CD4-positive, alpha-beta T cell treated with Interferon gamma for 1 hour (primary cell): ENCODE measurements at places on chromosomes 12 and 14.

DNA sequence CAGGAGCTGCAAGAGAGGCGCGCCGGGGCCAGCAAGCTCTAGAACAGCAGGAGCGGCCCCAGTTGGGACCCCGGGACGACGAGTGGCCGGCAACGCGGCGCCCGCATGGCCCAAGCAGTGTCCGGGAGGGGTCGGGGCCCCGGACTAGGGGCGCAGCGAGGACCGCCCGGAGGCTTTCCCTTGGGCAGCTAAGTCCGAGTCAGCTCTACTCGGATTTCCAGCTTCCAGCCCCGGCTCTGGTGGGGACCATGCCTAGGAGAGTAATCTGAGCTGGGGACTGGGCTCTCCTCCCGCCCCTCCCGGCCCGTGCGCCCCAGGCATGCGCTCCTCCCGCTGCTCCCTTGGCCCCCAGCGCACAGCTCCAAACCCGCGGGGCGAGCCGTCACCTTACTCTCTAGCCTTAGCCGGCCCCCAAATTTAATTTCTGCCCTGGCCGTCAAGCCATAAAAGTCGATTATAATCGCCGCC is 41.6 kb upstream of the CAPRIN2 start:
- no peak for DNase-seq

DNA sequence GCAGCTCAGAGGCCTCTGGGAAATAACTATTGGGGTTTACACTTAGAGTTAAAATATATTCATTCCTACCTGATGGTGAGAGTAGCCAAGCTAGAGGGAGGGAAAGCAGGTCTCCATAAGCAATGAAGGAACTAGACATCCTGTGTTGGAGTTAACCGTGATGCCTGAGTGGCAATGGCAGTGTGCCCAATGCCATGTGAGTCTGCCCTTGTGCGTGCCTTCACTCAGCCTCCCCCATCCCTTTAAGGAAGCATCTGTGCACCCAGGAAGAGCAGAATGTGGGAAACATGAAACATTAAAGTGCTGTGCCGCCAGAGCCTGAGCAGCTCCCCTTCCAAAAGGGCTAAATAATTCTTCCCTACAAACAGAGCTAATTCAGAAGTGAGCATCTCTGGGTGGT is 76.3 kb downstream of the COX16 start:
- no peak for DNase-seq

DNA sequence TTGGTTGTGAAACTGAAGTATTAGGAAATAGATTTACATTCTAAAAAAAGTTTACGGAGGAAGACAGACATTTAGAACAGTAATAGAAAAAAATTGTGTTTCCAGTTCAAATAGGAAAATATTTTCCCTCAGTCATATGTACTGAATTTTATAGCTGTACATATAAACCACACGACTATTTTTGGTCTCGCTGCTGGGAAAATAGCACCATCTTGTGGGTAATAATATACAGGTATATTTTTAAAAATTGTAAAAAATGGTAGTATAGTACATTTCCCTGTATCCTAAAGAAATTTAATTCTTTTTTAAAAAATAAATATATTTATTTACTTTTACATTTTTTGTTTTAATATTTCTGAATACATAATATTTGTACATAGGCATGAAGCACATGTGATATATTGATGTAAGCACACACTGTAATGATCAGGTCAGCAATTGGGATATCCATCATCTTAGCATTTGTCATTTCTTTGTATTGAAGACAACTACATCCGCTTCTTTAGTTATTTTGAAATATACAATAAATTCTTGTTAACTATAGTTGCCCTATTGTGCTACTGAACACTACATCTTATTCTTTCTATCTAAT is 168.6 kb downstream of the ALX1 start:
- DNase-seq: no peak

DNA sequence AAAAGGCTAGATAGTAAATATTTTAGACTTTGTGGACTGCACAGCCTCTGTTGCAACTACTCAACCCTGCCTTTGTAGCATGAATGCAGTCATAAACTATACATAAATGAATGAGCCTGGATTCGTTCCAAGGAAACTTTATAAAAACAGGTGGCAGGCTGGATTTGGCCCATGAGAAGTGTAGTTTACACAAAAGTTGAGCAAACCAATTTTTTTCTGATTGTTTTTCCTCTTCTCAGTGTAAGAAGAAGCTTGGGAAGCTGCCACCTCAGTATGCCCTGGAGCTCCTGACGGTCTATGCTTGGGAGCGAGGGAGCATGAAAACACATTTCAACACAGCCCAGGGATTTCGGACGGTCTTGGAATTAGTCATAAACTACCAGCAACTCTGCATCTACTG is 9.5 kb downstream of the OAS1 start:
- DNase-seq: no peak

DNA sequence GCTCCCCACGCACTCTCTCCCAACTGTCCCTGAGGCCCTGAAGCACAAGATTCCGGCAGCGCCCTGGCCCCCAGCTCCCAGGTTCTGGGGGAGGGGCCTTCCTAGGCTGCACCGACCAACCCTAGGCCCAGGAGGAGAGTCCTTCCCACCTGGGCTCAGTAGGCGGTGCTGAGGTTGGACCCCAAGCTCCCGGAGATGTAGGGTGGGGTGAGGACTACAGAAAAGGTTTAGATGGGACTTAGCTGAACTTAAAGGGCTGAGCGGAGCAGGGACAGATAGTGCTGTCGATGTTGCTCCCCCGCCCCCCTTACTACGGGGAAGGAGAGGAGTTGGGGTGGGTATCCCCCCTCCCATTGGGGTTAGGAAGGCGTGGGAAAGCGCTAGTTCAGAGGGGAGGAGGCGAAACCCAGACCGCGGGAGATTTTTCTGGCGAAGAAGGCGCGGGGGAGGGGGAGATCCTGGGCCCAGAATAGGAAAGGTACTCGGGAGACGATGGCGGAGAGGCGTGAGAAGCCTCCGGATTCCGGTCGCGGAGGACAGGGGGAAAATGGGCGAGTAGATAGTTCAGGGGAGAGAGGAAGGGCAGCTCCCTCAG is 4.2 kb upstream of the BAZ2A start:
- no peak for DNase-seq
